ENCODE measurements at places on chromosomes 5 and 9.

DNA sequence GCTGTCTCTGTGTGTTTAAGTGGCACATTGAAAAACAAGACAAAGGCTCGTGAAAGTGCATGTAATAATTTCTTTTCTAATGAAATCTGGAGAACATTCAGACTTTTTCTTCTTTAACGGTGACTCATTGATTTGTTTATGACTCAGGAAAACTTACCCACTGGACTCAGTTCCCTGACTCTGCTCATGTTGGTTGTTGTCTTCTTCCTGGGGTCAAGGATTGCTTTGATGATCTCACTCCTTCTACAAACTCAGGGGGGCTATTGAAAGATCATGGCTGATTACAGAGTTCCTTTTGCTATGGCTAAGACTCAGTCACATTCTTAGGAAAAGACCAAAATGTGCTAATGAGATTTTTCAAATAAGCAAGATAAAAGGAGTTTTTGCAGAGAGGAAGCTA lies 141.1 kb upstream of the DAP start:
- DNase-seq = no peak

- no peak for DNase-seq
These were observed 180.0 kb downstream of the MTRR start for GRCh38 chr5:8048920-8049319.

DNA sequence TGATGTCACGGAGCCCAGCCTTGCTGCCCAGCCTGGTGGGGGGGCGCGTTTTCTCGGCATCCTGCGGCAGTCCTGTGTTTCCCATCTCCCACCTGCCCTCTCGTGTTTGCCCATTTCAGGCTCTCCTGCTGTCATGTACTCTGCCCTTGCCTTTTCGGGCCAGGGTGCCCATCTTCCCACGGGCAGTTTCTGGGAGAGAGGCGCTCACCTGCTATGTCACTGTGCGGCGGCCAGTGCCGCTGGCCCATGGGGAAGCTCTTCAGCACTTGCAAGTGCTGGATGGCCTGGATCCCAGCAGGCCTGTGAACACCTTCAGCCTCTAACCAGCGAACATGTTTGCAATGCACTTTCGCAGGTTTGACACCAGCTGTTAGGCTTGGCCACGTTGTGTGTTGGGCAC lies 33.5 kb downstream of the SRD5A1 start:
- no peak for DNase-seq

GRCh38 chr9:77316058-77316457 lies 138.7 kb downstream of the VPS13A start:
- no peak for DNase-seq

GRCh38 chr9:123164285-123164684 lies 104.1 kb downstream of the STRBP start:
- DNase-seq = no peak

DNA sequence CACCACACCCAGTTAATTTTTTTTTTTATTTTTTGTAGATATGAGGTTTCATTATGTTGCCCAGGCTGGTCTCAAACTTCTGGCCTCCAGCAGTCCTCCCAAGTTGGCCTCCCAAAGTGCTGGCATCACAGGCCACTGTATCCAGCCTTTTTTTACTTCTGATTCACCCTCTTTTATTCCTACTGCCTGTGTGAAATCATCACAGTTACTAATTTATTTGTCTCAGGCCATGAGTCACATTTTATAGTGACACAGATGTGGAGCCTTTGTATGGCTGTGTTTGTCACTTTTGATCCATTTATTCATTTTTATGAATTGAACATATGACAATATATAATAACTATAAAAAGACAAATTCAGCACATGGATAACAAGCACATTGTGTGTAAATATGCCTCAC lies 67.1 kb upstream of the SNX2 start:
- DNase-seq = no peak

DNA sequence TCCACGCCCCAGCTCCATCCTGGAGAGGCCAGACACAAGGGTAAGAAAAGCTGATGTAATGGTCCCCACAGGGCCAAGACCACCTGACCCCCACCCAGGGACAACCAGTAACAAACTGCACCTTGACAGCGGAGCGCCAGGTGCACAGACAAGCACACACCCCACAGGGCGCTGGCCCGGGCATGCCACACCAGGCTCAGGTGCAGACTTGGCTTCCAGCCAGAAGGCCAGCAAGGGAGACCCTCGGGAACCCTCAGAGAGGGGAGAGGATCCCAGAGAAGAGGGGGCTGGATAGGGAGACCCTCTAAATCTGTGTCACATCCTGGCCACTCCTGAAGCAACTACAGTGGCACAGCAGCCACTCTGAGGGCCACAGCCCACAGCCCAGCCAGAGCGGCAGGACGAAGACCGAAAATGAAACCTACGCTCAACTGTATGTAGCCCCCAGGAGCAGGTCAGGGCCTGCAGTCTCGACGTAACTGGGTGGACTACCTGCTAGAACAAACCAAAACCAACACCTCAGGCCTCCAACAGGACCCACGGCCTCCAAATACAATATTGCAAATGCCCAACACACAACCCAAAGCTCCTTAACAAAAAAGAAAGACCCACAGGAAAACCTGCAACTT lies 18.5 kb downstream of the CAMSAP1 start:
- no peak for DNase-seq

DNA sequence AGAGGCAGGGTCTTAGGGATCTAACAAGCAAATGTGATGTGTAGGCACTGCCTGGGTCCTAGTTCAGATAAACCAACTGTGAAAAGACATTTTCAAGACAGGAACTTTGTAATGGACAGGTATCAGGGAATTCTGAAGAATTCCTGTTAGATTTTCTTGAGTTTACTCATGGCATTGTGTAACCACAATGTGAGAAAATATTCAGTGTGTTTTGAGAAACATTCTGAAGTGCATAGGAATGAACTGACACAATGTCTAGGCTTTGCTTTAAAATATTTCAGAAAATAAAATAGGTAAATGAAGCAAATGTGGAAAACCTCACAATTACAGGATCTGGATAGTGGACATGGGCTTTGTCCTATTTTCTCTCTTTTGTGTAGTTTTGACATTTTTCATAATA lies 15.2 kb upstream of the AFAP1L1 start:
- peak; percentile 57 for DNase-seq

DNA sequence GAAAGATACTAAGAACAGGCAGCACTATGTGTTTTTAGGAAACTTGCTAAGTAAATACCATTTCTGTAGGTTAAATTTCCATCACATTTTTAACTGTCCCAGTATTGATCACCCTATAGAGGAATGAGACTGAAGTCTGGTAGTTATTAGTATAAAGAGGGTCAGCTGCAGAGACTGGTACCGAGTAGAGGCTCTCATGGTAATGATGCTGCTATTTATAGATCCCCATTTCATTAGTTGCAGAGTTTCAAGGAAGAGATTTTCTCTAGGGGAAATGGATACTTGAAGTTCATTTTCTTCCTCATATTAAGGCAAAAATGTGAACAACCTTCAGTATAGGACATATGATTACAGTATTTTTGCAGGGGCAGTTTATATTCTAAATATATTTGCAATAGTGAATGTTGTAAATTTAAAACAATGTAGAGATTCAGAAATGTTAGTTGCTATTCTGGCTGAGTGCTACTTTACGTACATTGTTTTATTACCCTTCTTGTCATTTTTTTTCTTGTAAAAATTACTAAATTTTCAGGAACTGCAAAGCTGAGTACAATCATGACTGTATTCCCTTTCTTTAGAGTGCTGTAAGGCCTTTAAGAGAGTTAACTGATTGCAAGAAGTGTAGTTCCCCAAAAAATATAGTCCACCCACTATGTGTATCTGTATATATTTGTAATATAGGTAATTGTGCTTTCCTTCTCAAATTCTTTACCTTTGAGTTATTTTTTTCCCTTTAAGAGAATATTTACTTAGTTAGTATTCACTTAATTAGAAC lies 14.7 kb downstream of the PBX3 start:
- no peak for DNase-seq

DNA sequence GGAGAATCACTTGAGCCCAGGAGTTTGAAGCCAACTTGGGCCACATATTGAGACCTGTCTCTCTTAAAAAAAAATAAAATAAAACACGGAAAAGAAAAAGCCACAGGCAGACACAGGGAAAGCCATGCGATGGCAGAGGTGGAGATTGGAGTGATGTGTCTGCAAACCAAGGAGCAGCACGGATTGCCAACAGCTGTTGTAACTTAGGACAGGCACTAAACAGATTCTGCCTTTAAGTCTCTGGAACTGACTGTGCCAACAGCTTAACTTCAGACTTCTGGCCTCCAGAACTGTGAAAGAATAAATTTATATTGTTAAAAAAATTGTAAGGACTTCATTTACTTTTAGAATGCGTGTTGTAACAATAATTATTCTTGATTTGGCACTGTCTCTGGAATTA lies 318.5 kb upstream of the CHD1 start:
- DNase-seq = no peak

- no peak for DNase-seq
These were observed at the start of gene PCDH1 for GRCh38 chr5:141878186-141878710. Gene PCDH1 (minus strand): TSS chr5:141878410. CDS start chr5:141878262, 148 bp downstream.

All from SJSA1 (cell line).